ENCODE measurements at places on chromosomes 13 and 19. TPM values are rescaled to one million over a fixed set of nuclear protein-coding genes. Genes with fewer than 3 reads are reported as not detected.

- DNase-seq, result no peak
Observed at GRCh38 chr13:110166598-110166997, 140.4 kb downstream of the COL4A1 start.

DNA sequence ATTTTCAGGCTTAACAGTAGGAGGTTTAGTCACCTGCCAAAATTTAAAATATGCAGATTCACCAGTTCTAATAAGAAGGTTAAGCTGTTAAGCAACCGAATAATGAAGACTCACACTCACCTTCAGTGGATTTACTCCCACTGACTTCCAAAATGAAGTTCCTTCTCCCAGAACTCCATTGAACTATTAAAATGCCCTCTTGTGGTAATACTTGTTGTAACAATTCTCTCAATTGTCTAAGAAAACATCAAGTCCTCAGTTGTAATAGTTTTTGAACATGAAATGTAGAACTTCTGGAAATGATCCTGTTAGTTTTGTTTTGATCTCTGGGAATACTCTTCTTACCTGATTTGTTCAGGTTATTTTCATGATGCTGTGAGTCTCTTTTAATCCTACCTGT is 522.0 kb upstream of the ATXN8OS start:
- DNase-seq, result no peak

GRCh38 chr13:50236898-50237318 is 221.7 kb downstream of the KCNRG start:
- DNase-seq, result no peak

TTC9B gene
- not detected for polyA plus RNA-seq

SH3GL1 gene
- 40.2 TPM for polyA plus RNA-seq
